ENCODE measurements at places on chromosomes 5 and 9. TPM values are rescaled to one million over a fixed set of nuclear protein-coding genes. Genes with fewer than 3 reads are reported as not detected.

- DNase-seq, result no peak
These were observed 345.9 kb upstream of the NUDT12 start for GRCh38 chr5:103908336-103909080.

DNA sequence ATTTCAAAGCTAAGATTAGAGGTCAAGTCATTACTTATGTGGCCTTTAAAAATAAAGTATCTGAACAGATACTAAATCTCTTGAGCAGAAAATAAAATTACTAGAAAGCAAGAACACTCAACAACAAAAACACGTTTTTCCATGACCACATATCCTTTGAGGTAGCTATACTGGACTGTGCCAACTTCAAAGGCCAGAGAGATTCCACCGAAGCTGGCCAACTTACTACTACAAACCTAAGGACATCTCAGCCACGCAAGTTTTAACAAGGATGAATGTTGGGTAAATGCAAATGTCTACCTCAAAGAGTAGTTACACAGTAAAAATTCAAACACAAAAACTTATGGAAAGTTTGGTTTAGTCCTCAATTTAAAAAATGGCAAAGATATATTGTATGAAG, 18.9 kb downstream of the PFDN1 start:
- DNase-seq, result no peak

GRCh38 chr9:78213712-78214111, 22.2 kb upstream of the CEP78 start:
- DNase-seq, result no peak

GRCh38 chr9:33846231-33846630, 29.3 kb downstream of the UBE2R2 start:
- DNase-seq, result no peak

The SPATA31E1 gene
- not detected for total RNA-seq

- no peak for DNase-seq
These were observed 129.1 kb downstream of the FANCC start for GRCh38 chr9:95188459-95188858.

DNA sequence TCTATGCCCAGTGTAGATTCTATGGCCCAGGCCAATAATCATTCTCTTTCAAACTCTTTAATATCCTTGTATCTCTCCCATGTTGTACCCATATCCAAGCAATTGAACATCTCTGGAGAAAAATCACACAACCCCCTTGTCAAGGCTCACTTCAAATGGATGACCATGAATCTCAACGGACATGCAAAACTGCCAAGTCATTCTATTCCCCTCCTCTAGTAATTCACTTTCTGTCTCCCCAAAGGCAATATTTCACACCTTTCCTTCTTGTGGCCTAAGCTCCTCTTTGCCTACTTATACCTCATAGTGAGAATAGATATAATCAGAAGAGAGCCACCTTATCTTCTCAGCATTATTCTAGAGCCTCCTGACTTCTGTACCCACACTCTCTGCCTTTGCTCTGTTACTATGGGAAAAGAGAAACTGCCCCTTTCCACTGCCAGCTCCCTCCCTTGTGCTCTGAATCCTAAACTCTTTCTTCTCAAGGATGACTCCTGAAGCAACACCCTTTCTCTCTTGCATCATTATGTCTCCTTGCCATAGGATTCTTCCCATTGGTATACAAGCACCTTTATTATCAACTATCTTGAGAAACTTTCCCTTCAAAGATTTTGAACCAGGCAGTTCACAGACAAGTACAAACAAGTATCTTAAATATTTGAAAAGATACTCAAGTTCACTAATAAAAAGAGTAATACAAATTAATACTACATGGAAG, 66.1 kb downstream of the RPS23 start:
- DNase-seq, result no peak
